ENCODE measurements at places on chromosomes 4 and X.

DNA sequence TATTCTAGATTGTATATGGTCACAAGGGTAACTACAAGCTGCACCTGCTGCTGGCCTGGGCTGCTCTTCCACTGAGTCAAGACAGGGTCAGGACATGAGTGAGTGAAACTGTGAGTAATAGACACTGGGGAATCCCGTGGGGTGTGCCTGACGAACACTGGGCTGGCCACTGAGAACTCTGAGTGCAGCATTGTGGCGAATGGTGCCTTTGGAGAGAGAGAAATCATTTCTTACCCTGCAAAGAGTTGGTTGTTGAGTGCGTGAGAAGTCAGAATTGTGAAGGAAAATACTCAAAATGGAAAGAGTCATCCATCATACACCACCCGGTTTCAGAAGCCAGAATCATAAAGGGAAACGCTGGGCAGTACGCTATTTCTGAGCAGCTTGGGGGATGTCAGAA is 43.1 kb upstream of the LSM6 start:
- DNase-seq: no peak

- no peak for DNase-seq
Observed at GRCh38 chrX:531611-531936, 99.0 kb upstream of the SHOX start.

- no peak for DNase-seq
Observed at GRCh38 chrX:30039768-30040167, 175.6 kb upstream of the MAGEB2 start.

- no peak for DNase-seq
Observed at GRCh38 chrX:51420610-51421009, 75.8 kb downstream of the NUDT11 start.

GRCh38 chrX:34915463-34916225 is 27.0 kb upstream of the FAM47B start:
- DNase-seq: no peak

DNA sequence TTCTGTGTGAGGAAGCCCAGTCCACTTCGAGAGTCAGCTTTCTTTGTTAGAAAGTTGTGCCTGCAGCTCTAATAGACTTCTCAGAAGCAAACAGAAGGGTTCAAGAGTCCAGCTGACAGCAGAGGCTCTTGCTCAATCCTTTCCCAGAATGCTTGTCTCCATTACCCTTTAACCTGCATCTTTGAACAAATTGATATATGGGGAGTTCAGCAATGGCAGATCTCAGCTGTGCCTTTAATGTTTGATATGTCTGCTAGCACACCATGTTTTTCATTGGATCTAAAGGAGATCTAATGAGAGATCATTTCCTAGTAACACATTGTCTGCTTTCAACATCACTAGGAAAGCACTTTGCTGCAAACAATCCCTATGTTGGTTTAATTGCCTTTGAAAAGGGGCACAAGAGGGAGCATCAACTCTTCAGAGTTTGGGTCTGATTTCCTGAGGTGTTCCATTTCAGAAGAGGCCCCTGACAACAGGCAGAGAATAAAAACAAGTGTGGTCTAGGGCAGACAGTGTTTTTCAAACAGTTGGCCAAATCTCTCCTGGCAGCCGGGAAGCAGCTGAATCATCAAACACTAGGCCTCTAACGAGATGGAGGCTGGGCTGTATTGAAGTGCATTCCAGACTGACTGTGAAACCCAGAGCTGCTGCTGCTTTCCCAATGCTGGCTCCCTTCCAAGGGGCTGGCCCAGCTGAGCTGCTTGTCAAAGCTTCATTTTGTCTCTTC is 55.5 kb downstream of the LUZP4 start:
- no peak for DNase-seq
